ENCODE measurements at places on chromosomes 3 and 15.

- peaks cover 4% of the 10 kb centered on the region for H3K36me3 ChIP-seq
- no peaks in the 10 kb centered on the region for H3K27me3 ChIP-seq
- no peak overlapping the region for H3K4me3 ChIP-seq
- H3K27ac ChIP-seq: no peak overlapping the region
- no peak for DNase-seq
Measured at GRCh38 chr3:169105561-169105960, 558.0 kb downstream of the MECOM start.

DNA sequence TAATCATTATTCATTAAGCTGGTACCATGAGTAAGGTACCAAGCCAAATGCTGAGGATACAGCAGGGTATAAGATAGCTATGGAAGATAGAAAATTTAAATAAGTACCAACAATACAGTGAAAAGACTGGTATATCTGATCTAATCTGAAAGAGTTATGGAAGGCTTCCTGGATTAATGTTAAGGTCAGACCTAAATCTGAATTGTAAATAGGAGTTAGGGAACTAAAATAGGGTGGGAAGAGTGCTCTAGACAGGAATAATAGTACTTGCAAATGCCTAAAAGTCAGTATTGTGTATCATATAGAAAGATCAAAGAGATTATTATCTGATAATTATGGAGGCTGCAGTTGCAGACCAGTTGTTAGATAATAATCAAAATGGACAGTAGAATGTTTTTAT lies 2.6 kb upstream of the ACKR4 start:
- no peaks in the 10 kb centered on the region for H3K4me1 ChIP-seq
- no peak overlapping the region for H3K27ac ChIP-seq
- no peak for DNase-seq
- no peak overlapping the region for H3K4me3 ChIP-seq

DNA sequence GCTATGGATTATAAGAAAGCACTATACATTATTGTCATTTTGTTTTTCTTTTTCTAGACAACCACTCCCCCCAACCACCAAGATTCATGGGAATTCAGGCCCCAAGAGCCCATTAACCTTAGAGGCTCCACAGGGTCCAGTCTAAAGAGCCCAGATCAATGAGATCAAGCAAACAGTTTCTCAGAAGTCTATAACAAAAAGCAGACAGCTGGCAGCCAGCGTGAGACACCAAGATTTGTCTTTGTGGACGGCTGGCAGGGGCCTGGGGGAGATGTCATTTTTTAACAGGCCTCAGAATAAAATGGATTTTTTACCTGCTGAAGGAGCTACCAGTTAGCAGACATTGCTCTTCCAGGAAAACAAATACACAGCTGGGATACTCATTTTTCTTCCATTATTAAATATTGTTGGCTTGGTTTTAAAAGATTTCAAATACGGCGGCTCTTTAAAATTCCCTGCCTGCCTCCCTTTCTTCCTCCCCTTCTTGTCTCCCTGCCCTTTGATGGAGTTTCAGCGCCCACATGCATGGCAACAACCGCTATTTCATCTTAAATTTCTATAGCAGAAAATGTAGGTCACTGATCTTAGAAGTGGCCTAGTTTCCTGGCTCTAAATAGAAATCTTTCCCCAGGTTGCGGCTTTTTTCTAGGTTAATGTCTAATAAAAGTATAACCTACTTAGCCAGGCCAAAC lies 130.6 kb downstream of the FAM174B start:
- H3K27me3 ChIP-seq: no peaks in the 10 kb centered on the region
- no peak overlapping the region for H3K27ac ChIP-seq
- H3K4me1 ChIP-seq: no peaks in the 10 kb centered on the region
- no peak for DNase-seq
- no peak overlapping the region for H3K4me3 ChIP-seq

GRCh38 chr3:171770689-171771620 lies 39.3 kb downstream of the PLD1 start:
- H3K27ac ChIP-seq: peak overlapping the region; percentile 90
- no peaks in the 10 kb centered on the region for H3K36me3 ChIP-seq
- no peaks in the 10 kb centered on the region for H3K27me3 ChIP-seq
- peaks cover 5% of the 10 kb centered on the region for H3K4me1 ChIP-seq
- DNase-seq: peak; percentile 77

DNA sequence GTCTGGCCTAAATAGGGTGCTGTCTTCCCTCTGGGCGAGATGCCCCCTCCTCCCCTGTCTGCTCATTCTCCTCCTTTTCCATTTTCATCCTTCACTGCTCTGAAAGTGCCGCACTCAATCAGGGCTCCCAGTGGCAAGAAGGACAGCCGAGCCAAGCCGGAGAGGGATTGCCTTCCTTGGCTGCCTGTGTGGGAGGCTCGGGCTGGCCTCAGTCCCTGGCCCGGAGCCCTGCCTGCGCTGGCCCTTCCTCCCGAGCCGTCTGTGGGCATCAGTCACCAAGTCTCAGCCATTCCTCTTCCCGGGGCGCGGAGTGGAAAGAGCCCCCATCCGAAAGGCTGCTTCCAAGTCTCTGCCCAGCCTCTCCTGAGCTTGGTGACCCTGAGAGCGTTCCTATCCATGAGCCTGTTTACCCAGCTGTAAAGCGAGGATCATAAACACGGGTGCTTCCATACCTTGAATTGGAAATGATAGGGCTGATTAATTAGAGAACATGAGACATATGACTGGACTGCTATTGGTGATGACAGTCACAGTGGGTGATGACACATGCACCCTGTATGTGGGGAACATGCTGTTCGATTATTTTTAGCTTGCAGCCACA lies 59.1 kb upstream of the TLE3 start:
- no peaks in the 10 kb centered on the region for H3K36me3 ChIP-seq
- no peak overlapping the region for H3K27ac ChIP-seq
- no peak overlapping the region for H3K4me3 ChIP-seq
- peaks cover 53% of the 10 kb centered on the region for H3K4me1 ChIP-seq
- no peak for DNase-seq

- peaks cover 12% of the 10 kb centered on the region for H3K4me1 ChIP-seq
- no peaks in the 10 kb centered on the region for H3K36me3 ChIP-seq
- no peak for DNase-seq
- H3K27me3 ChIP-seq: no peaks in the 10 kb centered on the region
Measured at GRCh38 chr3:53083521-53083920, 37.6 kb upstream of the SFMBT1 start.

DNA sequence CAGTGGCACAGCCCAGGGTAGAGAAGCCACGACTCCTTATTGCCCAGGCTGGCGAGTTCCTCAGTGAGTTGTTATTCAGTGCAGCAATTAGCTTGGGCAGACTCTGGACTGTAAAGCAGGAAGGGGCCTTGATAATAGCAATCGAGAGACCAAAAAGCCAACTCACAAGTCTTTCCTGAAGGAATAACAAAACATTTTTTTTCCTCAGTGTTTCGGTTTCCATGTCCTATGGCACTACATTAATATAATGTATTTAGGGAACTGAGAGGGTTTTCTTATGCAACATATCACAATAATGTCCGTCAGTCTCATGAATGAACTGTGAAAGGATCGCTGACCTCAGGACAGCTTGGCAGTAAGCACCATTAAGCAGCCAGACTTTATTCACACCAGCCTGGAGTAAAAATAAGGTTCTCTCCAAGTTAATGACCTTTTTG lies 248.9 kb upstream of the TBL1XR1 start:
- H3K36me3 ChIP-seq: no peaks in the 10 kb centered on the region
- no peak overlapping the region for H3K4me3 ChIP-seq
- peak; percentile 94 for DNase-seq
- peak overlapping the region; percentile 85 for H3K27ac ChIP-seq

DNA sequence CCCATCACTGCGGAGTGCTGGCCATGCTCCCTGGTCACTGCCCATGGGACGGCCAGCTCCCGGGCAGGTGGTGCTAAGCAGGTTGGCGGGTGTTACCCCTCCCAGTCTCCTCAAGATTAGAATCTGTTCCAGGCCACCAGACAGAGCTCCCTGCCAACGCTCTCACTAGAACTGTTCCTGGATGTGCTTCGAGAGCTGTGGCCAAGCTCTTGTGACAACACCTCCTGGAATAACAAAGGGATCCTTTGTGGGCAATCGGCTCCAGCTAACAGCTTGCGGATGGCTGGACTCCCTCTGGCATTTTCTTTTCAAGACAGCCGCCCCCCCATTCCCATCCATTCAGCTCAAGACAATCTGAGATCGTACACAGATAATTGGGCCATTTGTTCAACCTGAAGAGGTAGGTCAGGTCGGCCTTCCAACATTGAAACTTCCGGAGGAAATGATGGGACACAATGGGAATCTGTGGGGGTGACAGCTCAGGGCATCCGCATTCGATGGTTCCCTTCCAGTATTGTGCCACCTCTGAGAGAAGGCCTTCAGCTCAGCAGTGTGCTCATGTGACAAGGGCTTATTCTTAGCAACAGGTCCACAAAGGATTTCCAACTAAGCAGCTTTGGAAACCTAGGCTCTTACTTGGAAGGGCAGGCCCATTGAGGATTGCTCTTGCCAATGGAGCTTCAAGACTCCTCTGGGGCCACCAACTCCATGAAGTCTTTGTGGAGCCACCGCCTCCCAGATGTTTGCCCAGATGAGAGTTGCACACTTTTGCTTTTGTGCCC lies 11.6 kb upstream of the EPHB3 start:
- H3K4me3 ChIP-seq: no peak overlapping the region
- H3K27ac ChIP-seq: no peak overlapping the region
- no peaks in the 10 kb centered on the region for H3K4me1 ChIP-seq
- peaks cover 5% of the 10 kb centered on the region for H3K27me3 ChIP-seq
- no peak for DNase-seq
- no peaks in the 10 kb centered on the region for H3K36me3 ChIP-seq

All from large intestine (tissue), 12 donors.